ENCODE measurements at places on chromosomes 5 and 9.

DNA sequence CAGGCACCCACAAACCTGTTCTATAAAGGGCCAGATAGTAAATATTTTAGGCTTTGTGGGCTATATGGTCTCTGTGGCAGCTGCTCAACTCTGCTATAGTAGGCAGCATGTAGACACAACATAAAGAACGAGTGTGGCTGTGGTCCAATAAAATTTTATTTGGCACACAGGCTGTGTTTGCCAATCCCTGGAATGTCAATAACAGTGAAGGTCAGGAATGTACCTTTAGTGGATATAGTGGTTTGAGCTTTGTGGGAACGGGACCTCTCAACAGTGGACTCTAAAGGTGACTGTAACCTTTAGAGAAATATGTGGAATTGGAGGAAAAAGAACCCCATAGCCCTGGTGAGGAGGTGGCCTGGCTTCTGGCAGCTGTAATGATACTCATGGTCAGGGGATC is 145.2 kb downstream of the MAST4 start:
- no peak for DNase-seq

- DNase-seq = no peak
Measured at GRCh38 chr5:142589720-142590119, 96.2 kb downstream of the FGF1 start.

DNA sequence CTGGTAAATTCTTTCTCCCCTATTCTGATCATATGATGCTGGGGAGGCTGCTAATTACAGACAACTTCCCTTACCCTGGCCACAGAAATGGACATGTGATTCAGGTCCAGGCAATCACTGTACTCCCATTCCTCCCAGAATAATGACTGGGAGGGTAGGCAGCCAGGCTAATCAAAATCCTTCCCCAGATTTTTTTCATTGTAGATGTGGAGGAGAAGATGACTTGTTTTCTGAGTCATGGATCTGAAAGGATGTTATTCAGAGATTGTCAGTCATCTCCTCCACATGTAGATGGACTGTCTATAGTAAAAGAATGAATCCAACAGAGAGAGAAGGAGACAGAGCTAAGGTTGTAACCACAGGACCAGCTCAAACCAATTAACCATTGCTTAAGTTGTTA is 123.9 kb upstream of the PUM3 start:
- no peak for DNase-seq

DNA sequence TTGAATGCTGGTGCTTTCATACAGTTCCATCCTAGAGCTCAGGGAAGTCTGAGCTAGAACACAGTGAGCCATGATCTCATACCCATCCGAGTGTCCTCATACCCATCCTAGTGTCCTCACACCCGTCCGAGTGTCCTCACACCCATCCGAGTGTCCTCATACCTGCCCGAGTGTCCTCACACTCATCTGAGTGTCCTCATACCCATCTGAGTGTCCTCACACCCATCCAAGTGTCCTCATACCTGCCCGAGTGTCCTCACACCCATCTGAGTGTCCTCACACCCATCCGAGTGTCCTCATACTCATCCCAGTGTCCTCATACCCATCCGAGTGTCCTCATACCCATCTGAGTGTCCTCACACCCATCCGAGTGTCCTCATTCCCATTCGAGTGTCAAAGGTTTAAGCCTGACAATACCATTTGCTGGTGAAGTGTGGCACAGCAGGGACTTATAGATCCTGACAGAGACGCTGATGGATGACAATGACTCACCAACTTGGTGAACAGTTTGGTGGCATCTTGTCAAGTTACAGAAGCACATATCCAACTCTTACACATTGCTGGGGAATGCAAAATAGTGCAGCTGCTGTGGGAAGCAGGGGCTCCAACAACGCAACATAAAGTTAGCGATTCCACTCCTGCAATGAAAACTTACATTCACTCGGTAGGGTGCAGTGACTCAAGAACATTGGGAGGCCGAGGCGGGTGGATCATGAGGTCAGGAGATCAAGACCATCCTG is 77.0 kb upstream of the COL5A1 start:
- no peak for DNase-seq

DNA sequence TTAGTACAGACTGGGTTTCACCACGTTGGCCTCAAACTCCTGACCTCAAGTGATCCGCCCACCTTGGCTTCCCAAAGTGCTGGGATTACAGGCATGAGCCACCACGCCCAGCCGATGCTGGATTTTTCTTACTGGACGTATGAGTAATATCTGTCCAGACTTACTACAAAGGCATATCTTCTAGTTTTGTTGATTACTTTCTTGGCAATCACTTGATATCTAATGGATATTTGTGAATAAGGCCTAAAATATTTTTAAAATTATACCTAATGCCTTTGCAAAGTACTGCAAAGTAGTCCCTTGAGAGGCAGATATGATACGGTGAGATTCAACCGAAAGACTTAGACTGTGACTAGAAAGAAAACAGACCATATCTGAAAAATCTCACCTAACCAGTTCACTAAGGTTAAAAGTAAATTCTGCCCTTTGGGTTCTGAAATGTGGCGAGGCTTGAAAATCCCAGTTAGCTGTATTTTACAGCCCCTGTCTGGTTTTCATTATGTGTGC is 152.1 kb downstream of the GNAQ start:
- no peak for DNase-seq

- DNase-seq = no peak
Measured at GRCh38 chr5:117131876-117132275, 557.3 kb upstream of the SEMA6A start.

GRCh38 chr5:137733922-137734321 is 2.0 kb downstream of the KLHL3 start:
- no peak for DNase-seq

- no peak for DNase-seq
Measured at GRCh38 chr9:125431741-125432271, 170.2 kb downstream of the GAPVD1 start.

- no peak for DNase-seq
Measured at GRCh38 chr5:134583766-134584165, 48.9 kb downstream of the SAR1B start.

GRCh38 chr9:36748322-36748899 is 175.7 kb downstream of the MELK start:
- peak; percentile 87 for DNase-seq

DNA sequence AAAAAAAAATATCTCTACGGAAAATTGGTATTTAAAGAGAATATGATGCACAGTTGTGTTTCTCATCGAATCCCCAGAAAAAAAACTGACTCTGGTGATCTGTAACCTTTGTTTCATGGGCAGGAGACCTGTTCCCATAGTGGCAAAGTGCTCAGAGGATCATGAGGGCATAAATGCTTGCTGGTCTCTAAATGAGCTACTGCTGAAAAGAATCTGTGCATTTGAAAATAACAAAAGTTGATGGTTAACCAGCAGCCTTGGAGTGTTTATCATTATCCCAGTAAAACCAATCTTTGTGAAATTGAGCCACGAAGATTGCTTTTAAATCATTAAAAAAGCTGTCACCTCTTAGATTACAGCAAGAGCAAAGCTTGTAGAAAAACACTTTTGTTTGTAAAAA is 775.4 kb downstream of the MTRR start:
- DNase-seq = no peak

GRCh38 chr5:4847766-4848165 is 292.4 kb upstream of the ADAMTS16 start:
- no peak for DNase-seq

- no peak for DNase-seq
Measured at GRCh38 chr5:33734537-33734936, 157.3 kb downstream of the ADAMTS12 start.

DNA sequence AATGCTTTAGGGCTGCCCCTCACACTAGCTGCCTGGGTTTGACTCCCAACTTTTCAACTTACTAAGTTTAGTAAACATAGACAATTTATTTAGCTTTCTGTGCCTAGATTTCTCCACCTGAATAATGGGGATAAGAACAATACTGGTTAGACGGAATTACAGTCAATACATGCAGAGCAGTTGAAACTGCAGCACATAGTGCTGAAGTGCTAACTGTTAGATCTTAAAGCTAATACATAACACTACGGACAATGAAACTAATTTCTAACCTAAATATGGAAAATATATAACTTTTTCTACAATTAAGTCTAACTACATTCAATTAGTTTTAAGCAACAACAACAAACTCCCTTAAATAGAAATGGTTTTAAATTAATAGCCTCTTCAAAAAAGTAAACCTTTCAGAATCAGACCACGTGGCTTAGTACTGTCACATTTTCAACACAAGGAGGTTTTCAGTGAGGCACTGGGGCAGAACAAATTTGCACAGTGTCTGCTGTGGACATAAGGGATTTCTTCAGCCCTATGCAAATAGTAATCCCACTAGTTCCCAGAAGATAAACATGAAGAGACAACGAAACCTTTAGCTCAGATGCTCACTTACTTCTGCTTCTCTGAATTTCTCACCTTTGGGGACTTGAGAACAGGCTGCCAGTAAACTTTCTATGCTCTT is 293.4 kb downstream of the EDIL3 start:
- no peak for DNase-seq

- peak; percentile 66 for DNase-seq
Measured at GRCh38 chr5:10580531-10581423, 16.9 kb downstream of the ANKRD33B start.

Measured in osteocyte (in vitro differentiated cells).